Amygdala (tissue), 56 donors: ENCODE measurements at places on chromosomes 11 and 22.

GRCh38 chr11:61967924-61968757 is 707 bp upstream of the FTH1 start:
- no peak for DNase-seq

DNA sequence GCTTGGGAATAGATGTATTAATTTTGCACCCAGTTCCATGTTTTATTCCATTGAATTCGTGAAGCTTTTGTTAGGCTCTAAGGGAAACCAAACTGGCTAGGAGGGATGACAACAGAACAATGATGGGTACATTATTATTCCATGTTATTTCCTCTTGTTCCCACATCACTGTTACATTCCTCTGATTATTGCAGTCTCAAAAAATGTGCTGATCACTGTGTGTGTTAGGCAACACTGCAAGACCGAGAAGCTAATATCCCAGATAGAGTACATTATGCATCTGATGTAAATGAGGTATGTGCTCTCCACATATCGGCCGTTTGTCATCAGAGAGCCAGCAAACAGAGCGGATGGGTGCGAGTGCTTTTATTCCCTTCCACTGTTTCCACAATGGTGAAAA is 327.9 kb downstream of the SOX6 start:
- DNase-seq, result no peak

GRCh38 chr11:95595973-95596489 is 193.6 kb downstream of the FAM76B start:
- DNase-seq, result no peak

- DNase-seq, result no peak
Measured at GRCh38 chr22:36817525-36817848, 652 bp upstream of the PVALB start.
